ENCODE measurements at places on chromosomes 13 and 19.

DNA sequence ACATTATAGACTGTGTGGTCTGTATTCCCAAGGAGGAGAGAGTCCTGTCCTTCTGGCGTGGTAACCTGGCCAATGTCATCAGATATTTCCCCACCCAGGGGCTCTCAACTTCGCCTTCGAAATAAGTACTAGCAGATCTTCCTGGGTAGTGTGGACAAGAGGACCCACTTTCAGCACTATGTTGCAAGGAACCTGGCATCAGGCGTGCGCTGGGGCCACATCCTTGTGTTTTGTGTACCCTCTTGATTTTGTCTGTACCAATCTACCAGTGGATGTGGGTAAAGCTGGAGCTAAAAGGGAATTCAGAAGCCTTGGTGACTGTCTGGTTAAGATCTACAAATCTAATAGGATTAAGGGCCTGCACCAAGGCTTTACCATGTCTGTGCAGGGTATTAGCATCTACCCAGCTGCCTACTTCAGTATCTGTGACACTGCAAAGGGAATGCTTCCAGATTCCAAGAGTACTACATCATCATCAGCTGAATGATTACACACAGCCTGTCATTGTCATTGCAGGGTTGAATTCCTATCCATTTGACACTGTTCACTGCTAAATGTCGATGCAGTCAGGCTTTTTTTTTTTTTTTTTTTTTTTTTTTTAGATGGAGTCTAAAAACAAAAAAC is 148.0 kb downstream of the PRR20E start:
- H3K36me3 ChIP-seq, result no peaks in the 10 kb centered on the region

DNA sequence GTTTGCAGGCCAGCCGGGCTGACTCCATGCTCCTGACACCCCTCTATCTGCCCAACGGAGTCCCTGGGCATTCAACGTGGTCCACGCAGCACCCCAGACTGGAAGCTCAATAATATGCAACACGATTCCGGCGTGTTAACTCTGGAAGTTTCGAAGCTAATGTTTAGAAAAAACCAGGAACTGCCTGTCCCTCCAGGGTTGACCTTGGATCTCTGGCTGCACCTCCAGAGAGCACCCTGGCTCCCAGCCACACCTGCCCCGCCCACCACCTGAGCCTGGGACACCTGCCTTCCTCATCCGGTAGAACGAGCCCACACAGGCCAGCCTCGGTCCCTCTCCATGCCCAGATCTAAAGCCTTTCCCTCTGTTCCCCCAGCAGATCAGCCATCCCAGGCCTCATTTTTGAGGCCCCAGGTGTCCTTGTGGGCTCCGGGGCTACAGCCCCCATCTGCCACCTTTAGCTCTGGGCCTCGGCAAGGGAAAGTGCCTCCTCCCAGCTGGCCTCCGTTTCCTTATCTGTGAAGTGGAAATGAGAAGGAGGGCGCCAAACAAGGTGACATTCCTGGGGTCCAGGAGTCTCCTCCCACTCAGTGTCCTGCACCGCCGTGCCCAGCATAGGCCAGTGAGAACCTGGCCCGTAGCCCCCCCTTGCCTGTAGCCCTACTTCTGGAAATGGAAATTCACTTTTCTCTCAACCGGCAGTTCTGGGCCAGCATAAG is 38.7 kb downstream of the KLF2 start:
- H3K27ac ChIP-seq, result no peak overlapping the region
- DNase-seq, result peak; percentile 75
- H3K4me1 ChIP-seq, result peaks cover 12% of the 10 kb centered on the region
- H3K4me3 ChIP-seq, result no peak overlapping the region

GRCh38 chr19:45496349-45496953 is 396 bp downstream of the RTN2 start:
- H3K4me1 ChIP-seq, result peaks cover 16% of the 10 kb centered on the region
- no peaks in the 10 kb centered on the region for H3K36me3 ChIP-seq
- peak overlapping the region; percentile 39 for H3K4me3 ChIP-seq
- no peak overlapping the region for H3K27ac ChIP-seq
- no peak for DNase-seq

DNA sequence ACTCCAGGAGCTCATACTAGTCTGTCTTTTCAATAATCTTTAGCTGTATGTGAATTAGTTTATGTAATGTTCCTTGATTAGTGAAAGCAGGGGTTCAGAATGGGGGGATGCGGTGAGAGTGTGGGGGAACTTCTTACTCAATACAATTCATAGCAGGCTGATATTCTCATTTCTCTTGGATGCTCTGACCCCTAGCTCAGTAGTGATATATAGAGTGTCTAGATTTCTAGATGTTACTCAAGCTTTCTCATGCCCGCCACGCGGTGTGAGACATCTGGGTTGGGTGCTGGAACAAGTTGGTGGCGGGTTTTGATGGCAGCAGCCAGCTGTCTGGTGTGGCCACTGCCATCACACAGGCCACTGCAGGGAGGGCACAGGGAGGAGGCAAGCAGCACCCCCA is 39.3 kb upstream of the FLT1 start:
- no peak for DNase-seq
- H3K27me3 ChIP-seq, result no peaks in the 10 kb centered on the region
- peaks cover 7% of the 10 kb centered on the region for H3K4me1 ChIP-seq
- H3K36me3 ChIP-seq, result no peaks in the 10 kb centered on the region
- H3K27ac ChIP-seq, result no peak overlapping the region

GRCh38 chr19:53991224-53992113 is at the start of gene CACNG6:
TSS of gene CACNG6 (plus strand) at chr19:53991637. CDS start at chr19:53992878, 1,241 bp downstream.
- H3K36me3 ChIP-seq, result no peaks in the 10 kb centered on the region
- peaks cover 8% of the 10 kb centered on the region for H3K4me1 ChIP-seq
- H3K27me3 ChIP-seq, result peaks cover 22% of the 10 kb centered on the region
- no peak within 1 kb of the TSS for H3K4me3 ChIP-seq
- H3K27ac ChIP-seq, result no peak within 1 kb of the TSS

DNA sequence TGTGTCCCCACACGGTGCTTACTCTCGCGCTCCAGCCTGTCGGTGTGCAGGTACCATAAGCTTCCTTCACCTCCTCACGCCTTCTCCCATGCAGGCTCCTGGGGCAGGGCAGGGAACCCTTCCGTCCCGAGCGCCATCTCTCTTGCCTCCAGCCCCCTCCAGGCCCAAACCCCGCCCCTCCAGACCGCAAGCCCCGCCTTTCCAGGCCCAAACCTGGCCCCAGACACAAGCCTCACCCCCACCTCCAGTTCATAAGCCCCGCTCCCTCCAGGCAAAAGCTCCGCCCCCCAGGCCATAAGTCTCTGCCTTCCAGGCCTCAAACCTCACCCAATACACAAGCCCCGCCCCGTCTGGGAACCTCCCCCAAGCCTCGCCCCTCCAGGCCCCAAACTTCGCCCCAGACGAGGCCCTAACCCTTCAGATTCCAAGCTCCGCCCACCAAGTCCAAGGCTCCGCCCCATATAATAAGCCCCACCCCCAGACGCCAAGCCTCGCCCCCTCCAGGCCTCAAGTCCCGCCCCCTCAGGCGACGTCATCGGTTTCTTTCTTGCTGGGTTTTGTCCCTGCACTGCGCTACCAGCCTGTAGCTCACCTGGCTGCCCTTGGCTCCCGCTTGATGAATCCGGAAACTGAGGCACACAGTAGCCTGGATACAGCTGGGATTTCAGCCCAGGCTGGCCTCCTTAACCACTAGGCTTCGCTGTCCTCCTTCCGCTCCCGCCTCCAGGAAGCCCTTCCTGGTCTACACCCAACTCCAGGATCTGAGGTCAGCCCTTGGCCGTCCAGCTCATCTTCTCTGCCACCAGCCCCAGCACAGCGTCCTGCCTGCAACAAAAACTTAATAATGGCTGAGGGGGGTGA is 16.1 kb downstream of the MKNK2 start:
- no peak overlapping the region for H3K4me3 ChIP-seq
- H3K27ac ChIP-seq, result no peak overlapping the region
- no peaks in the 10 kb centered on the region for H3K27me3 ChIP-seq
- peaks cover 41% of the 10 kb centered on the region for H3K4me1 ChIP-seq
- DNase-seq, result peak; percentile 39
- peaks cover 20% of the 10 kb centered on the region for H3K36me3 ChIP-seq

DNA sequence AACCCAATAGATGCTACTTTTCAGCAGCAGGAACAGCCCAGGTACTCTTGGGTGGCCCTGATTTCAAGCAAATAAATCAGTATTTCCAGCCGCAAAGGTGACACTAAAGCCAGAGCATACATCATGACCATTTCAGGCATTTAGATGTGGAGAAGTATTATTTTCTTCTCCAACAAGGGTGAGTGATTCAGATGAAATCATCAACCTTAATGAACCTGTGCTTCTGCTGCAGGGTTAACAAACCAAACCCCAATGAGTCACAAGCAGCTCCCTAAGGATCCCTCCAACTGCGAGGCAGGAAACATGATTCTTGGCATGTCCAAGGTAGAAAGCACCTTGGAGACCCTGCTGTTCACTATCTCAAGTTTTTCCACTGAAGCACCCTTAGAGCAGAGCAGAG is 32.7 kb downstream of the MBNL2 start:
- no peak overlapping the region for H3K4me3 ChIP-seq
- no peaks in the 10 kb centered on the region for H3K27me3 ChIP-seq
- H3K27ac ChIP-seq, result no peak overlapping the region
- no peak for DNase-seq
- peaks cover 23% of the 10 kb centered on the region for H3K4me1 ChIP-seq

DNA sequence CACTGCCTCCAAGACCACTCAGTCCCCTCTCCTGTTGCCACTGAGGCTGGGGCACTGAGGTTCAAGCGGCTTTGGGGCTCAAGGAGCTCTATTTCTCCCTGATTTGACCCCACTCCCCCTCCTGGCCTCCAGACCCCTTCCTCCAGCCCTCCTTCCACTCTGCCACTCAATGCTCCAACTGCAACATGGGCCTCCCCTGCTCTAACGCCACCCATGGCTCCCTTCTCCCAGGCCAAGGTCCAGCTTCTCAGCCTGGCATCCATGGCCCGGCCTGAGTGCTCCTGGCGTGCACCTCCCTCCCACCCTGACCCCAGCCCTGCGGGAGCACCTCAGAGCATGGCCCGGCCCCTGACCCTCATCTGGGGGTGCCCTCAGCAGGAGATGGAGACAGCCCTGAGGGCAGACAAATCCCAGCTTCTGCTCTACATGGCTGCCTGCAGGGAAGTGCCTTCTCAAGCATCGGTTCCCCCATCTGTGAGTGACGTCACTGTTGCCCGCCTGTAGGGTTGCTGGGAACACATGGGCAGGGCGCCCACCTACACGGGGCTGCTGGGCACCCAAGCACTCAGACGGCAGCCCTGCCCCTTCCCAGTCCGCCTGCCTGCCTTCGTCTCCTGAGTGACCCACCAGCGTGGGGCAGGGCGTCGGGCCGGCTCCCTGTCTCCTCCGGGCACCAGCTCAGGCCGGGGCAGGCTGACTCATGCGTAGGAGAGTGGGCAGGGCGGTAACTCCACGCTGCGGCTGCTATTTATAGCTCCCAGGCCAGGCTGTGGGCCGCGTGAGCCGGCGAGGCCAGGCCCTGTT is 1.6 kb upstream of the DIRAS1 start:
- H3K4me3 ChIP-seq, result no peak overlapping the region
- no peaks in the 10 kb centered on the region for H3K36me3 ChIP-seq

DNA sequence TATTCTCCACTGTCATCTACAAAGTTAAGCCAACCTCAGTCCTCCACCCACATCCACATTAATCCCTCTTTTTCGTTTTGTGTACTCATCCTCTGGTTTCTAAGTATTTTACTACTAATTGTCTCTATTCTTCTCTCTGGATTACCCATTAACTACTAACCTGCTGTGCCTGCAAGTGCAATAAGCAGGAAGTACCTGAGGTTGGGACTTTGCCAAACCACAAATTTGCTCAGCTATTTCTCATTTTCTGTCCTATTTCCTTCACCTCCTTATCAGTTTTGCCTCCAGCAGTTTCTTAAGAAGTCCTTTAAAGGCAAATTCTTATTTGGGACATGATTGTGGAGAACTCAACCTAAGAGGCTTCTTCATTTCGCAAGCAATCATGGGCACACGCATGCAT is 1708.9 kb downstream of the SLITRK5 start:
- H3K27ac ChIP-seq, result no peak overlapping the region
- no peak for DNase-seq
- H3K36me3 ChIP-seq, result no peaks in the 10 kb centered on the region
- no peaks in the 10 kb centered on the region for H3K4me1 ChIP-seq
- no peaks in the 10 kb centered on the region for H3K27me3 ChIP-seq

DNA sequence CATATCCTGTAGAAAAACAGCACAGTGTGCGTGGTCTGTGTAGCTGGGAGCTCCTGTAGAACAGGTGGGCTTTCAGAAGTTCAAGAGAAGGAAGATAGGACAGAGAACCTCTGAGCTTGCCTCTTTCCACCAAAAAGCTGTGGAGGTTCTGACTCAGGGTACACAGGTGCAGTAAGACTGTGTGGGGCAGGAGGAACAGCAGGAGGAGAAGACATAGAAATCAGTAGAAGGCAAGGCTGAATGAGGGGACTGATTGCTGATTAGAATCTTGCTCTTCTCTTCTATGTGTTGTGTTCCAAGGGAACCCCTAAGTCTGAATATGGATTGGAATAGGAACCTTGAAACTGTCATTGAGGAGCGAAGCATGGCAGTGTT is 122.7 kb downstream of the AKAP11 start:
- H3K4me1 ChIP-seq, result no peaks in the 10 kb centered on the region
- no peak overlapping the region for H3K27ac ChIP-seq
- no peak for DNase-seq
- H3K27me3 ChIP-seq, result no peaks in the 10 kb centered on the region
- no peaks in the 10 kb centered on the region for H3K36me3 ChIP-seq
- H3K4me3 ChIP-seq, result no peak overlapping the region

DNA sequence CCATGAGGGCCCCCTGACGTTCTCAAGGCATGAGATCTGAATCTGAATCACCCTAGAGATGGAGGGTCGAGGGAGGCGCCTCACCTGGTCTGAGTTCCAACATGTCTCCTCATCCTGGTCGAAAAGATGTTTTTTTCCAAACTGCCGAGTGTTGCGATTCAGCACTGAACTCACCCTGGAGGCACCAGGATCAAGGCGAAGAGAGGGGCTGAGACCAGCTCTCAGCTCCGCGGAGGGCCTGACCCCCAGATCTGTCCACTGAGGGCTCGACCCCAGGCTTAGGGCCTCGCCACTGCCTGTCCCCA is 555 bp downstream of the NR2C2AP start:
- peaks cover 8% of the 10 kb centered on the region for H3K36me3 ChIP-seq
- no peak overlapping the region for H3K4me3 ChIP-seq
- H3K27ac ChIP-seq, result peak overlapping the region; percentile 70
- DNase-seq, result no peak
- H3K4me1 ChIP-seq, result peaks cover 22% of the 10 kb centered on the region

- H3K4me3 ChIP-seq, result no peak overlapping the region
- no peaks in the 10 kb centered on the region for H3K4me1 ChIP-seq
- H3K27me3 ChIP-seq, result no peaks in the 10 kb centered on the region
- no peaks in the 10 kb centered on the region for H3K36me3 ChIP-seq
Observed at GRCh38 chr13:96068729-96069128, 15.5 kb upstream of the UGGT2 start.

- H3K27ac ChIP-seq, result peak overlapping the region; percentile 100
- DNase-seq, result peak; percentile 98
- H3K4me1 ChIP-seq, result peaks cover 72% of the 10 kb centered on the region
- no peaks in the 10 kb centered on the region for H3K27me3 ChIP-seq
- no peak overlapping the region for H3K4me3 ChIP-seq
- H3K36me3 ChIP-seq, result no peaks in the 10 kb centered on the region
Observed at GRCh38 chr19:2543463-2544442, 67.8 kb downstream of the GADD45B start.

- no peak overlapping the region for H3K4me3 ChIP-seq
- peaks cover 2% of the 10 kb centered on the region for H3K36me3 ChIP-seq
- no peaks in the 10 kb centered on the region for H3K27me3 ChIP-seq
- peaks cover 18% of the 10 kb centered on the region for H3K4me1 ChIP-seq
- H3K27ac ChIP-seq, result peak overlapping the region; percentile 88
- DNase-seq, result no peak
Observed at GRCh38 chr19:55601084-55601483, 996 bp downstream of the ZNF524 start.

GRCh38 chr13:96020931-96021330 is 32.3 kb downstream of the UGGT2 start:
- DNase-seq, result no peak
- H3K36me3 ChIP-seq, result peaks cover 6% of the 10 kb centered on the region
- H3K27me3 ChIP-seq, result no peaks in the 10 kb centered on the region
- no peaks in the 10 kb centered on the region for H3K4me1 ChIP-seq
- H3K27ac ChIP-seq, result no peak overlapping the region
- H3K4me3 ChIP-seq, result no peak overlapping the region
